ENCODE measurements at places on chromosomes 5 and 9. TPM values are rescaled to one million over a fixed set of nuclear protein-coding genes. Genes with fewer than 3 reads are reported as not detected.

The WWC1 gene
- 0.09 TPM for total RNA-seq

DNA sequence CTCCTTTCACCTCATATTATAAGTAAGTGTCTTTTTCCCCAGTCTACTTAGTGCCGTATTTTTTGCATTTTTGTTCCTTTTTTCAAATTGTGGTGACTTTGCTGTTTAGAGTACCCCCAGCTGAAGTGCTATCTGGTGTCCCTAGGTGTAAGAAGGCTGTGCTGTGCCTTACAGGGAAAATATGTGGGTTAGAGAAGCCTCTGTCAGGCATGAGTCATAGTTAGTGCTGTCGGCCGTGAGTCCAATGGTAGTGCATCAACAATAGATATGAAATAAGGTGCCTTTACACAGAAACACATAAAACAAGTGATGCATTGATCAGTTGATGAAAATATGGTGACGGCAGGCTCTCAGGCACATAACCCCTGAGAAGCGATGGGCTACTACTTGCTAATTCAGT is 20.1 kb downstream of the SYK start:
- H3K36me3 ChIP-seq, result no peaks in the 10 kb centered on the region
- peaks cover 31% of the 10 kb centered on the region for H3K27me3 ChIP-seq
- H3K4me1 ChIP-seq, result no peaks in the 10 kb centered on the region
- H3K4me3 ChIP-seq, result no peak overlapping the region

The SLC46A2 gene
- total RNA-seq, result not detected

GRCh38 chr5:135373736-135374515 is 25.1 kb downstream of the MACROH2A1 start:
- H3K4me1 ChIP-seq, result peaks cover 81% of the 10 kb centered on the region
- peak overlapping the region; percentile 76 for H3K27ac ChIP-seq
- H3K36me3 ChIP-seq, result peaks cover 84% of the 10 kb centered on the region
- H3K4me3 ChIP-seq, result no peak overlapping the region
- H3K27me3 ChIP-seq, result no peaks in the 10 kb centered on the region

Data from activated T-helper 2 cell treated with anti-CD3 and anti-CD28 coated beads, Interferon-gamma antibody, Interleukin-2, Interleukin-4, amounts not matched to agents 10 μg/mL and 5 μg/mL and 100 μg/mL, durations not matched to agents 14 hours and 24 hours and 36 hours (primary cell).